NCI-H1105 (cell line): ENCODE measurements at places on chromosomes 5 and 9.

GRCh38 chr9:13885258-13885657, 428.7 kb downstream of the NFIB start:
- no peak for DNase-seq

- no peak for DNase-seq
Measured at GRCh38 chr9:90288275-90288639, 354.4 kb downstream of the DIRAS2 start.

- no peak for DNase-seq
Measured at GRCh38 chr9:10903969-10904368, 291.2 kb upstream of the PTPRD start.

- no peak for DNase-seq
Measured at GRCh38 chr5:14710313-14710994, 45.9 kb downstream of the OTULIN start.

GRCh38 chr9:137045294-137046087, 486 bp downstream of the NPDC1 start:
- no peak for DNase-seq
